ENCODE measurements at places on chromosomes 12 and 14.

- no peak for DNase-seq
Observed at GRCh38 chr14:90060965-90061684, 669 bp upstream of the KCNK13 start.

DNA sequence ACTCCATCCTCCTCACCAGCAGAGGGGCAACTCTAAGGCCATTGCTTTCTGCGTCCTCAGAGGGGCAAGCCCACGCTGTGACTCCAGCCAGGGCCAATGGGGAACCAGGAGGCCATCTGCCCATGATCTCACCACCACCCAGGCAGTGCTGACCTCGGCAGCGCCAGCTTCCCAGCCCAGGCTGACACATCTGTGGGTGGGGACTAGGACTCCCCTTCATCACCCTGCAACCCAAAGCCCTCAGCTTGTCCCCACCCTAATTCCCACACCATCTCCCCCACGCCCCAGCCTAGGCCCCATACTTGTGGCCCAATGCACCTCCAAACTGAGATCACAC lies 58.6 kb downstream of the VWF start:
- DNase-seq, result no peak

- no peak for DNase-seq
Observed at GRCh38 chr14:90088176-90088575, 26.4 kb downstream of the KCNK13 start.

DNA sequence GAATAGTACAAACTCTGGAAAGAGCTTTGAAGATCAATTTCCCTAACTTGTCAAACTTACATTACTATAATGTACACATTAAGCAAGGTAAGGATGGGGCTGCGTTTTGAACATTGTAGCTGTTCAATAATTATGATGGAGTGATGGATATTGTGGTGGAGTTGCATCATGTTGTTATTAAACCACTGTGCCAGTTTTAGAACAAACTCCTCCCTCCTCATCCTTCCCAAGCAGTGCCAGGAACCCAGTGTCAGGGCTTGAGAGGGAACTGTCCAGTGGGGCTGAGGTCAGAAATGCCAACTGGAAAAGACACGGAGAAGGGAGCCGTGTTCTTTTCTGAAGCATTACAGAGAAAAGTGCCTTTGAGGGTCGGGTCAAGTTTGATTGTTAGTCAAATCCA lies 31.9 kb upstream of the PAPOLA start:
- no peak for DNase-seq

GRCh38 chr14:92789457-92790089 lies 4.5 kb upstream of the GOLGA5 start:
- DNase-seq, result no peak

- no peak for DNase-seq
Observed at GRCh38 chr12:6708960-6709394, 8.4 kb upstream of the PIANP start.

DNA sequence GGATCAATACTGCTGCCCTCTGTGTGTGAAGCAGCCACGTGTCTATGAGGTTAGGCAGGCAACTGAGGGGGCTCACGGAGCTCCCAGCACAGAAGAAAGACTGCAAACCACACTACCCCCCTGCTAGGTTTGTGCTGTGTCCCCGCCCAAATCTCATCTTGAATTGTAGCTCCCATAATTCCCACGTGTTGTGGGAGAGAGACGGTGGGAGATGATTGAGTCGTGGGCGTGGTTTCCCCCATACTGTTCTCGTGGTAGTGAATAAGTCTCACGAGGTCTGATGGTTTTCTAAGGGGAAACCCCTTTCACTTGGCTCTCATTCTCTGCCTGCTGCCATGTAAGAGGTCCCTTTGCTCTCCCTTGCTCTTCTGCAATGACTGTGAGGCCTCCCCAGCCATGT lies 68.6 kb downstream of the ACTN1 start:
- DNase-seq, result no peak

- no peak for DNase-seq
Observed at GRCh38 chr12:1799051-1799881, 21.1 kb upstream of the LRTM2 start.

- DNase-seq, result no peak
Observed at GRCh38 chr14:33287189-33287588, 348.5 kb downstream of the NPAS3 start.

DNA sequence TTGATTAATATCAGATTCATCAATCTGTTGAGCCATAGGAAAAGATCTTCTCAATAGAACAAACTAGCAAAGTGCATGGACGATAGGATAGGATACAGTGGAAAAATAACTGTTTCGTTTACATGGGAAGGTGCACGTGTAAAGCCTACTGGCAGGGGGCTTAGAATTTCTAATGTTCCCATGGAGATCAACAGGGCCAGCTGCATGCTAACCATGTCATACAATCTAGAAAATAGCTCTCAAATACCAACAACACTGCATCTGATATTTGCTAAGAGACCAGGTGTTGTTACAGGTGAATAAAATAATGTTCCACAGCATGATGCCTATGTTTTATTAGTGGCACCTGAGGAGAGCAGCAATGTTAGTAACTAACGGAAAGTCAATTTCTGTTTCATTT lies 72.5 kb downstream of the ACSS3 start:
- DNase-seq, result no peak

DNA sequence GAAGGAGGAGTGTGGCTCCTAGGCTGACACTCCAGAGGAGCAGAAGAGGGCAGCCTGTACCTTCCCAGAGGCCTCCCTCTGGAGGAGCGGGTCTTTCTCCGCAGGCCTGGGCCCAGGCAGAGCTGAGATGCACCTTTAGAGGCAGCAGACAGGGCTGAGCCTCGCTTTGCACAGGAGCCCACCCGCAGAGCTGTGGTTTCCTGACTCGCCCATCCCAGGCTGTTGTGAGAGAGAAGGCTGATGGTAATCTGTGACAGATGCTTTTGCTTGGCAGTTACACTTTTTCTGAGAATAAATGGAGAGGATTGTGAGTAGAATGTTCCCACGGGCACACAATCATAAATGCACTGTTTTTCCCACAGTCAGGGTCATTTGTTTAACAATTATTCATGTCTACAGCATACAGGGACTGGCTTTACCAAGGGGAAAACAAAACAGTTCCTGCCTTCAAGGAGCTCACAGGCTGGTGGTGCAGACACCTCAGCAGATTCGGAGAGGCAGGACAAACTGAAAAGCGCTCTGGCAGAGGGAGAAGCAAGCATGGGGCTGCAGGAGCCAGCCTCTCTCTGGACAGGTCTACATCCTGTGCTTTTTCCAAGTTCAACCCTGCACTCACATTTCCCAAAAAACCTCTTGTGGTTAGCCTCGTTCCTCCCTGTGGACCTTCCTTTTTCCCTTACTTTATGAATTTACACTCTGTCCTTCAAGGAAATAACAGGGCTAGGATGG lies 13.9 kb downstream of the EVL start:
- DNase-seq, result no peak

- DNase-seq, result no peak
Observed at GRCh38 chr14:50045837-50046236, 70.5 kb downstream of the VCPKMT start.

GRCh38 chr12:96308881-96309280 lies 91.4 kb downstream of the CDK17 start:
- no peak for DNase-seq

DNA sequence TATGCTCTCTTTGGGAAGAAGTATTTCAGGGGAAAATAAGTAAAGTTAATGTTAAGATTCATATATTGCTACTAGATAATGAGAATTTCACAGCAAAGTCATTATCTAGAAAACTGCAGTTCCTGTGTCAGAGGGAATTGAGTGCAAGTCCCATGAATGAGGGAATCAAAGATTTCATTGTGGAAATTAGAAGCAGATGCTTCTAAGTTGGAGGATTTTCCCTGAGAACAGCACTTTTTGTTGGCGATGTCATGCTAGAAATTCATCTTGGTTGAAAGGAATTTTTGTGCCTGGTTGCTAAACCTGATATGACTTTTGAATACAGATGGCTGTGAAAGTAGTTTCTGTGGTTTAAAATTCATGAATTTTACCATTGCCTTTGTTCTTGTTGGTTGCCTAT lies 25.6 kb downstream of the FRMD6 start:
- no peak for DNase-seq

DNA sequence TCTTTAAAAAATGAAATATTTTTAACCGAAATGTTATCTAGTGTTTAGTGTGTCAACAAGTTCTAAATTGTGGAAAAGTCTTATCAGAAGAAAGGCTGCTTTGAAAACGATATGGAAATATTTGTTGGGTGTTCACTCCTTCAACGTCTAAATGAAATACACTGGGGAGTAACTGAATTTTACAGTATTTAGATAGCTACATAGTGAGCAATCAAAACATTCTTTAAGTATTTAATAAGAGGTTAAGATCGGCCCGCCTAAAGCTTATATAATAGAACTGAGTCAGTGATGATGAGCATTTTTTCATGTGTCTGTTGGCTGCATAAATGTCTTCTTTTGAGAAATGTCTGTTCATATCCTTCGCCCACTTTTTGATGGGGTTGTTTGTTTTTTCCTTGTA lies 228.3 kb downstream of the RAD51B start:
- no peak for DNase-seq

DNA sequence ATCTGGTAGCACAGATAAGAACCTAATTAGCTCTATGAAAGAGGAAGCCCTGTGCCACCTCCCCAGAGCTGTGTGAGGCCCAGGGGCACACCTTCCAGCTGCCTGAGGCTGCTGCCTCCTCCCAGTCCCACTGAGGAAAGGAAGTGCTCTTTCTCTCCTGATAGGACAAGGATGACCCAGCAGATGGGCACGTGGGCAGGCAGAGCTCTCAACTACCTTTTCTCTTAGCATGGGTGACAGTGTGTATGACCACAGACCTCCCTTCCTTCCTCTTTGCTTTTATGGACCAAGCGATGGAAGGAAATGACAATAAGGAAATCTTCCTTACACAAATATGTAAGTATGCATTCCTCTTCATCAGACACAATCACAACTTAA lies 127.6 kb upstream of the AMIGO2 start:
- DNase-seq, result peak; percentile 20

DNA sequence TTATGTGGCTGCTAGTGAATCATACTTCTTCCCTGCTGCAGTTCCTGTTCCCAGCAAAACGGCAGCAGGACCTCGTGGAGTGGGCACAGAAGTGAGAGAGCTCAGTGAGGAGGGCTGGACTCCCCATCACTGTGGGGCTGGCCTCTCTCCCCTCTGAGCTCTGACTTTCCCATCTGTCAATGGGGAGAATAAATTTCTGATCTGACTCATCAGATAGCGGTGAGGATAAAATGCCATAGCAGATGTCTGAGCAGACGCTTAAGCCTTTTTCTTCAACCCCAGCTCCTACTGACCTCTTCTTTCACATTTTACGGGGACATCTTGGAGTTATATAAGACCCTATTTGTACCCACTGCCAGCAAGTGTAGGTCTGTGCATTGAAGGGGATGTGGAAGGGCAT lies 116.6 kb downstream of the CRACR2A start:
- DNase-seq, result no peak

- no peak for DNase-seq
Observed at GRCh38 chr12:38386205-38386985, 69.8 kb downstream of the ALG10B start.

DNA sequence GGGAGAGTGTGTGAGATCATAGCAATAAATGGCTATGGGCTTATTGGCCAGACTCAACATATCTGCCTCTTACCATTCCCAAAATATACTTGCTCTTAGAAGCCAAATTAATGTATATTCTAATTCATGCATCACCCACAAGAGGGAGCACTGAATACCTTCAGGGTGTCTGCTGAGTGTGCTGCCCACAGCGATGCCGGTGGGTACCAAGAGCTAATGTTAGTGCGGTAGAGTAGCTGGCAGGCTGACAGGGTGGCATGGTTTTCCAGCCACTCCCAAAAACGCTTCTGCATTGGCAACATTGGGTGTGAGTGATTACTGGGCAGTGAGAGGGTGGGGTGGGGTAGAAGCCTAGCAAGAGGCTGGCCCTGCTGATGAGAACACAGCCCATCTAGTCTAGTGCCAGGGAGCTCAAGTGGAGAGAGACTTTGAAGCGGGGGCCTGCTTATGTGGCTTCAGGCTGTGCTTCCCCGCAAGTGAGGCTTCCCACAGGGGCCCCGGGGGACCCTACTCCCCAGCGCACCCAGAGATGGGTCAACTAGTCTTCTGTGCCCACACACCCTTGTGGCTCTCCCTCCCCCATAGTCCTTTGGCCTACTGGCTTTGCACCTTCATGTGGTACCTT lies 9.2 kb upstream of the PLEKHD1 start:
- DNase-seq, result no peak

- DNase-seq, result no peak
Observed at GRCh38 chr12:11085419-11085818, 6.7 kb downstream of the TAS2R43 start.

DNA sequence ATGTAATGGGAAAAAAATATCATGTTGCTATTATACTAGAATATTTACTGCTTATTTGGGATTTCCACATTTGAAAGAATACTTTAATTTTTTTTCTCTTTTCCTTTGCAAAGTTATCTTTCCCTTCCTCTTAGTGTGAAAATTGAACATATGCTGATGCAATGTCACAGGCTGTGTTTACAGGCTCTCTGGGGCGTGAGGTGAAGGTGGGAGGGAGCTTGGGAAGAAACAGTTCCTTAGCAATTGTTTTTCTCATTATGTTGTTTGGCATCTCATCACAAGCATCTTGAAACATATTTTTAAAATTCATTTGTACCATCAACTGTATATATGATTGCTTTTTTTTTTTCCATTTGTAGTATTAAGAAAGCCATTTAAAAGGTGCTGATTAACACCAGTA lies 47.9 kb upstream of the NAV3 start:
- no peak for DNase-seq

GRCh38 chr12:121799156-121799841 lies 4.5 kb upstream of the SETD1B start:
- DNase-seq, result peak; percentile 40

DNA sequence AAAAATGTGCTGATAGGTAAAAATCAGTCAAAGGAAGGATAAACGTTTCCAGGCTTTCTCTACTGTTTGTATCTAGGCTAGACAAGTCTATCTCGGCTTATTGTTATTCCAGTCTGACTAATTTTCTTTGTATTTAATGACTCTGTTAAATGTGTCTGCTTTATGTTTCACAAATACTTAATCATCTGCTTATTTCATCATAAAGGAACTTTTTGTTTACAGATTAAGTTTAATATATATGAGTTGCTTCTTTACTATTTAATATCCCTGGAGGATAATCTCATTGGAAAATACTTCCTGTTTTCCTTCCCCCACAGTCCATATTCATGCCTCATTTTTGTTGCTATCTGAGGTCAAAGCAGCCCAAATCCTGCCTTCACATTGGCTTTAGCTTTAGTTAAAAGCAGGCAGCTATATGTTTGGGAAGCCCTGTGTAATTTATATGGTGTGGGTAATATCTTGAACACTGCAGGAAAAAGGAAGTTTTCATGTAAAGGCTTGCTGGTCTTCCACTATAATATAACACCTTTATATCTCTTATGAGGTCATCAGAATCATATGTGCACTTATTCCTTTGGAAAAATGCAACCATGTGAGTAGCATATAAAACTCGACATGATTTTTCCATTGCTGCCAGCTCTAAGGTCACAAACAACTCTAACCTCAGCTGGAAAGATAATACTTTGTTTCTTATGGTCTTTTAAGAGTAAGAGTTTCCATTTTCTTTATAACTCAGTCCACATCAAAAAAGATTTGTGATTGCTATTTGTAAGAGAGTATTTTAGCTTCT lies 76.8 kb downstream of the ALX1 start:
- DNase-seq, result no peak

Measured in activated naive CD4-positive, alpha-beta T cell (primary cell).